HepG2 (cell line): ENCODE measurements at places on chromosomes 3 and 15. TPM values are rescaled to one million over a fixed set of nuclear protein-coding genes. Genes with fewer than 3 reads are reported as not detected.

DNA sequence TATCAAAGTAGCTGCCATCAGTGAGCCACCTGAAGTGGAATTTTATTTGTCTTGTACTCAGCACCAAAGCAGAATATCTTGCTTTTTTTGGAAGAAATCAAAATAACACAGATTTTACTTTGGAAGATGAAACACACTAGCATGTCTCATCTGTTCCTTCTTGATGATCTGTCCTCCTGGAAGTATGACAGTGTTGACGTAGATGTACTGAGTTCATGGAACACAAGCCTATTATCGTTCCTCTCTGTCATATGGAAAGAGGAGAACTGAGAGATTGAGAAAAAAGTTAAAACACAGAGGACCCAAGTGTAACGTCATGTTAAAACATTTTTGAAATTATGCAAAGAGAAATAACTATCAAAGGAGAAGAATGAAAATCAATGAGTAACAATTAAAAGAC is 340.2 kb downstream of the ROBO2 start:
- no peak for DNase-seq
- H3K4me1 ChIP-seq, result no peaks in the 10 kb centered on the region
- H3K4me3 ChIP-seq, result no peak overlapping the region
- H3K27me3 ChIP-seq, result no peaks in the 10 kb centered on the region
- no peaks in the 10 kb centered on the region for H3K36me3 ChIP-seq

CPOX gene
- total RNA-seq, result 35.2 and 37.2 TPM in 2 replicates

OR5K2 gene
- total RNA-seq, result not detected in 2 replicates

PLSCR2 gene
- total RNA-seq, result not detected in 2 replicates

HHLA2 gene
- total RNA-seq, result not detected in 2 replicates

GRCh38 chr15:33094336-33094735 is 100.2 kb downstream of the FMN1 start:
- DNase-seq, result no peak
- no peak overlapping the region for H3K4me3 ChIP-seq
- H3K4me1 ChIP-seq, result no peaks in the 10 kb centered on the region
- H3K27ac ChIP-seq, result no peak overlapping the region

LEKR1 gene
- 0.91 and 1.5 TPM in 2 replicates for total RNA-seq

DNA sequence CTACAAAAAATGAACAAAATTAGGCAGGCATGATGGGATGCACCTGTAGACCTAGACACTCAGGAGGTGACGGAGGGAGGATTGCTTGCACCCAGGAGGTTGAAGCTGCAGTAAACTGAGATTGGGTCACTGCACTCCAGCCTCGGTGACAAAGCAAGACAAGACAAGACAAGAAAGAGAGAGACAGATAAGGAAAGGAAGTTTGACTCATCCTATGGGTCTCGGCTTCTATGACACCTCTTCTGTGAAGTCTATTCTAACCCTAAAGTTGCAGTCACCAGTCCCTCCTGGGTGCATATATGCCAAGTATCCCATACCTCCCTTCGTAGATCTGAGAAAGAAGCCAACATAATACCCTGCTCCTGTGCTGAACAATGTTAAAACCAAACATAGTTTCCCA is 7.9 kb upstream of the ZMAT3 start:
- no peak overlapping the region for H3K27ac ChIP-seq
- no peaks in the 10 kb centered on the region for H3K36me3 ChIP-seq
- DNase-seq, result no peak
- H3K4me3 ChIP-seq, result no peak overlapping the region
- H3K27me3 ChIP-seq, result peaks cover 5% of the 10 kb centered on the region
- no peaks in the 10 kb centered on the region for H3K4me1 ChIP-seq
